ENCODE measurements at places on chromosomes 2 and 18.

GRCh38 chr18:36903215-36903928, 74.4 kb downstream of the KIAA1328 start:
- no peak for DNase-seq

DNA sequence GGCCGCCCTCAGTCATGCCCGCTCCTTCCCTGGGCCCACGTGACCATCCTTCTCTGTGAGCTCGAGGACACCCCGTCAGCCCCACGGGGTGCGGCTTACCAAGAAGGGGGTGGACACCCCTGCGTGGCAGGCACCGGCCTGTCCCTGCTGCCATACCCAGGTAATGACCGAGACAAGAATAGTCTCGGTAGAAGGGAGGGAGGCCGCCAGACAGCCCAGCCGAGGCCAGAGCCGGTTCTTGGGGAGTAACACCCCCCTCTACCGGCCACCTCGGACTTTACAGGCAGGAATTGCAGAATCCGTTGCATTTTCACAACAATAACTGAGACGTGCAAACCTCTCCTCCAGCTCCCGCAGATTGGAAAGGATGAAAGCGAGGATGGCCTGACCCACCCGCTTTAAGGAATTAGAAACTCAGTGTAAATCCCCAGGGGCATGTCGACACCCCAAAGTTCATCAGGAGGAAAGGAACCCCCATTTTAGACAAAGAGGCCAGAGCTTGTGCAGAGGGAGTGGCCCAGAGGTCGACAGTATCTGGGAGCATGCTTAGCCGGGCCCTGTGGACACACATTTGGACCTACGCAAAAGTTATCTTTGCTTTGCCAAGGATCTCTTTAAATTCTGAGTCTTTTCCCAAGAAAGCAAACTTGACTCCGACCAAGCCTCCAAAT, 60.1 kb upstream of the GLI2 start:
- peak; percentile 66 for DNase-seq

DNA sequence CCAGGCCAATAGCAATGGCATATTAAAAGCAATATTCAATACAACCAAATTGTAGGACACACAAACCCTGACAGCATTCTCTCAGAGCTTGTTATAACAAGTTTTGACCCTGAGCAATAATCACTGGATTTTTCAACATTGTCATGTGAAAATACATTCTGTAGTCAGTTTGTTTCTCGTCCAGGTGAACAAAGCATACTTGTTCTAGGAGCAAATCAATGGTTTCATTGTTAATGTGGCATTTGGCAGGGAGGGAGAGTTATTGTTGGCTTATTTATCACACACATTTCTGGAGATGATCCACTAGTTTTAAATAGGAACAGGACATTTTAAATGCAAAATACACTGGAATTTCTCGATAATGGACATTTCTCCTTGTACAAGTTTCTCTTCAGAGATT, 69.9 kb upstream of the L3MBTL4 start:
- DNase-seq = no peak

GRCh38 chr2:61705625-61706024, 148.2 kb downstream of the FAM161A start:
- DNase-seq = no peak

DNA sequence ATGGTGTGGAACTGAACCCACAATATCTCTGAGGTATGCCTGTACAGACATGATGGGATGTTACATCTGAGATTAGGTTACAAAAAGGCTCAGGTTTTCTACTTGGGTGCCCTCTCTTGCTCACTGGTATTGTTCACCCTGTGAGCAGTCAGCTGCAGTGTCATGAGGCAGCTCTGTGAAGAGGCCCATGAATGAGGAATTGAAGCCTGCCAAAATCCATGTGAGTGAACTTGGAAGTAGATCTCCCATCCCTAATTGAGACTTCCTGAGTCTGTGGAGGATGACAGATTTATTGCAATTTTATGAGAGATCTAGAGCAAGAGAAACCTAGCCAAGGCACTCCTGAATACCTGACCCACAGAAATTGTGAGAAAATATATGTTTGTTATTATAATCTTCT, 404.9 kb upstream of the ZEB2 start:
- no peak for DNase-seq

- DNase-seq = no peak
Observed at GRCh38 chr2:199111458-199111857, 346.3 kb downstream of the SATB2 start.

- DNase-seq = no peak
Observed at GRCh38 chr2:18800240-18800971, 211.0 kb upstream of the NT5C1B start.

DNA sequence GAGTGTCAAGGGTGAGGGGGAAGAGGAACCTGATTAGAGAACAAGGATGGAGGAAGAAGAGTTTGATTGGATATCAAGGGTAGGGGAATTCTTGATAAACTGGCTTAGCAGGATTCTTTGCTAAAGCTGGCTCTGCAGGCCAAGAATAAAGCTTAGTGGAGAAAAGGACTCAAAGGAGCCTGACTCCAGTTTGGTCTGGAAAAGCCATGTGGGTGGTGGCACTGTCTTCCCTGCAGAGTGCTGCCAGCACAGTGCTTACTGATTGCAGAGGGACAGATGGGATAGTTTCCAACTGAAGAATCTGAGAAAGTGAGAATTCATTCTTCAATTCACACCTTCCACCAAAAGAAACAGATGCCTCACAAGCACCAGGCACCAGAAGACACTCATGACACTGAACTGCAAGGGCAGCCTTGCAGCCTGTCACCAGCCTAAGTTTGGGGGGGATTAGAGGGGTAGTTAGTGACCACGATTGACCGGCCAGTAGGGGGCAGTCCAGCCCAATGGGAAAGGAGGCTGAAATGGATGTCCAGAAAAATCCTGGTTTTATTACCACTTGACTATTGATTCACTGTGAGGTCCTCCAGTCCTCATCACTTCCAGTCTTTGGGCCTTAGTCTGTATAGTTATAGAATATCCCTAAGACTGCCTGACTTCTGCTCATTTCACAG, 334.5 kb downstream of the SMAD2 start:
- DNase-seq = no peak

DNA sequence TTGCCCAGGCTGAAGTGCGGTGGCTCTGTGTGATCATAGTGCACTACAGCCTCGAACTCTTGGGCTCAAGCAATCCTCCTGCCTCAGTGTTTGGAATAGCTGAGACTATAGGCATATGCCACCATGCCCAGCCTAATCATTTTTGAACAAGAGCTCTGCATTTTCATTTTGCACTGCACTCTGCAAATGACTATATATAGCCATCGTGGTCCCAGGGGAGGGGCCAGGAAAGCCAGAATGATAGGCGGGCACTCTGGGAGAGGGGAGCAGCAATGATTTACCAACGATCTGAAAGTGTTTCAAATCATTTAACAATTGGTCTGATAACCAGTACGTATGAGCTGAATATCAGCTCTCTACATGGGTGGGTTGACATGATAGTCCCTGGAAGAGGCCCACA, 22.3 kb upstream of the ST3GAL5 start:
- DNase-seq = no peak

DNA sequence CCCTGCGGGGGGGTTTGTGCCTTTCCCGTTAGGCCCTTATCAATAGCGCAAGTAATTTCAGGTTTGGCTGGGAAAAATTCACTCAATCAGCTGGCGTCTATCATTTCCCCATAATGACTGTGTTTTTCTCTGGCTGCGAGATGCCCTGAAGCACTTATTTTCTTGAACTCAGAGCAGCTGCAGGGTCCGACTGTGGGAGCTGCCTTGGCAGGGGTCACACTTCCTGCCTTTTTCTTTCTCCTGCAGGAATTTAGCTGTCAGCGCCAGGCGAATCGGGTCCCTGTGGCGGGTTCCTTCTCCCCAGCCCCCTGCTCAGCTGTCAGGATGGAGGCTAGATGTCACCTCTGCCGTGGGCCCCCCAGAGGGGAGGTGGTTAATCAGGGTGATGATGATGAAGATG, 81.3 kb upstream of the HPCAL1 start:
- no peak for DNase-seq

DNA sequence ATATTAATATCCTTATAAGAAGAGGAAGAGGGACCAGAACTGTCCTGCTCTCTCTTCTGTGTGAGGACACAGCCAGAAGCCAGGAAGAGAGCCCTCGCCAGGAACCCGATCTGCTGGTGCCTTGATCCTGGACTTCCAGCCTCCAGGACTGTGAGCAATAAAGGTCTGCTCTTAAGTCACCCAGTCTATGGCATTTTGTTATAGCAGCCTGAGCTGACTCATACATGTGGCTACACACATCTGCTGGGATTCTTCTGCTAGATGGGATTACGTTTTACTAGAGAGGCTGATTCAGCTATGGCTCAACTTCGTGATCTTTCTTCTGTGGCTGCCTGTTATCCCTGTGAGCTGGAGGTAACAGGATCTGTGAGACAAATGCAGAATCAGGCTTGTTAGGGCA, 29.6 kb downstream of the ARL4C start:
- no peak for DNase-seq

GRCh38 chr2:176508374-176508773, 239.1 kb downstream of the MTX2 start:
- no peak for DNase-seq

DNA sequence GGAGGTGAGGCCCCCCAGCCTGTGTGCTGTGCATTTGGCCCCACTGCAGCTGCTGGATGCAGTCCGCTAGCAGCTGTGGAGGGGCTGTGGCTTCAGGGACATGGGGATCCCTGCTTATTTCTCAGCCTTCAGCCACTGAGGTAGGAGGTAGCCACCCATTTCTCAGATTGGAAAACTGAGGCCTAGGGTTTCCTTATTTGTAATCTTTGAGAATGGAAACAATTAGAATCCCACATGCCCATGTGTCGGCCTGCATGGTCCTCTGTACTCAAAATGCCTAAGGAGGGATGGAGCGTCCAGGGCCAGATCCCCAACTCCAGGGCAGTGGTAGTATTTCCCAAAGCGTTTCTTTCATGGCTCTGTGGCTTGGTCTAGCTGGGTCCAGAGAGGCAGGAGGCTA, 42.1 kb downstream of the TOGARAM2 start:
- DNase-seq = no peak

DNA sequence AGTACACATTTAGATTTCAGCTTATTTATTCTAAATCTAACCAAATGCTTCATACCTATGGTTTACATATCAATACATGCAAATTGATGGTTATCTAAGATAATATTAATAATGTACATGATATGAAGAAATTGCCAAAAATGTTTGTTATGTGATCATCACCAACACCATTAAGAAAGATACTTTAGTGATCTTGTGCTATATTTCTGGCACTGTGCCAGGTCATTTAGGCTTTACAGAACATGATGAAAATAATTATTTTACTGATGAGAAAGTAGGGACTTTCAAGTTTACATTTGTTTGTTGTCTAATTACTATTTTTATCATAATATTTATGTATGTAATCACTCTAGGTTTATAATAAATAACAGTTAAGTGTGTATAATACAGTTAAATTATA, 158.3 kb downstream of the GULP1 start:
- DNase-seq = no peak

GRCh38 chr18:2723207-2723606, 67.7 kb downstream of the SMCHD1 start:
- DNase-seq = no peak

- no peak for DNase-seq
Observed at GRCh38 chr2:168894720-168895119, 4.5 kb upstream of the SPC25 start.

DNA sequence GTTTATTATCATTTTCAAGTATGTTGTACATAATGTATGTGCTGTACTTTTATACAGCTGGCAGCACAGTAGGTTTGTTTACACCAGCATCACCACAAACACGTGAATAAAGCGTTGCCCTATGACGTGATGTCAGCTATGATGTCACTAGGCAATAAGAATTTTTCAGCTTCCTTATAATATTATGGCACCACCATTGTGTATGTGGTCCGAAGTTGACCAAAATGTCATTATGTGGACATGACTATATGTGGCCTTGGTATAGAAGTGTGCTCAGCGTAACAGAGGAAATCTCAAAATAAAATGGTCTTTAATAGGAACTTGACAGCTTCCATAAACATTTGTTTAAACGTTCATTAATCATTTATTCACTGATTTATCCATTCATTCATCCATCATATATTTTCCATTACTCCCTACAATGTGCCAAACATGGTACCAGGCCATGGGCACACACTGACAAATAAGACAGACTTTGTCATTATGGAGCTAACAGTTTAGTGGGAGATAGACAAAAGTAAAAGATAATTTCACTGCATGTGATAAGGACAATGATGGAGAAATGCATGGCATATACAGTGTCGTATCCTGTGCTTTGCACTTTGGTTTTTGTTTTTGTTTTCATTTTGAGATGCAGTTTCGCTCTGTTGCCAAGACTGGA, 15.0 kb upstream of the DGUOK start:
- DNase-seq = peak; percentile 42

DNA sequence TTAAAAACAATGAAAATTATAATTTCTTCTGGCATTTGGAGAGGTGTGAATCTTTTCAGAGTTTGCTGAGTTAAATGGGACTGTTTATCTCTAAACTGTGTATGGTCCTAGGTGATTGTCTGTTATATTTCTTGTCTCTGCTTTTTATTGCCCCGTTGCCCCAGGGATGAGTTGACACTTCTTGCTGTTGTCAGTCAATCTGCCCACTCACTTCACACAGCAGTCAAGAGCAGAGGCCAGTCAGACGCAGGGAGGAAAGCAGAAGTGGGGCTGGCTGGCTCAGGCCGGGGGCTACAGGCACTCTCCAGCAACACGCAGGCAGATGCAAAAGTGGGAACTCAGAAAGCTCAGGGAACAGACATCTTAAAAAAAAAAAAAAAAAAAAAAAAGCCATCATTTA, 365.2 kb downstream of the CLIP4 start:
- DNase-seq = no peak

- no peak for DNase-seq
Observed at GRCh38 chr2:101692766-101693165, 4.7 kb upstream of the MAP4K4 start.

DNA sequence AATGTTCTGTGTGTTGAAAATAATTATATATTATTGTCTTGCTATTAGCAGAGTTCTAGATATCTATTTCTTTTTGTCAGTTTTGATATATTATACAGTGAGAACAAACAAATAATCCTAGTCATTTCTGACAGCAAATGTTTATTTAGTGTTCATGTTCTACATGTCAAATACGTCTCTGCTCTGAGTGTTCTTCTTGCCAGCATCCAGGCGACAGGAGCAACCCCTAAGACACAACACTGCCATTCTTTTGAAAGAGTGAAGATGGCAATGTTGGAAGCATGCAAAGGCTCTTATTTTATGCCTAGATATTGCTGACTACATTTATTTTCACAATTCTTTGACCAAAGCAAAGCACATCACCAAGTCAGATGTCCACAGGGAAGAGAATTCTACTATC, 1556.6 kb upstream of the TMEFF2 start:
- no peak for DNase-seq

DNA sequence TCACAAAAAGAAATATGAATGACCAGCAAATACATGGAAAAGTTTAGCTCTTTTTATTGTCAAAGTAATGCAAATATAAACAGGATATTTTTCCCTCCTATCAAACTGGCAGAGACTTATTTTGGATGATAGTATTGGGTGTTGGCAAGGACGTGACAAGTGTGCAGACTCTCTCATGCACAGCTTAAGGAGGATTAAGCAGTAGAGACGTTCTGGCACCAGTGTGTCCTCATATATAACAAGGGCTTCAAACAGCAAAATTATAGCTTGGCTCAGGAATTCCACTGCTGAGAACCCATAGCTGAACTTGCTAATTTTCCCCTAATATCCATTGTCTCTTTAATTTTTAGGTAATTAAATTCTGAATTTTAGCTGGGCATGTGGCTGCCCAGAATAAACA, 114.4 kb downstream of the FAM124B start:
- DNase-seq = no peak

GRCh38 chr2:128562471-128563347, 244.0 kb upstream of the HS6ST1 start:
- DNase-seq = no peak
